Suppressor macrophage (primary cell): ENCODE measurements at places on chromosomes 12 and 14.
A peak's percentile ranks its signal among the peaks of the same experiment; 100 is the strongest.

DNA sequence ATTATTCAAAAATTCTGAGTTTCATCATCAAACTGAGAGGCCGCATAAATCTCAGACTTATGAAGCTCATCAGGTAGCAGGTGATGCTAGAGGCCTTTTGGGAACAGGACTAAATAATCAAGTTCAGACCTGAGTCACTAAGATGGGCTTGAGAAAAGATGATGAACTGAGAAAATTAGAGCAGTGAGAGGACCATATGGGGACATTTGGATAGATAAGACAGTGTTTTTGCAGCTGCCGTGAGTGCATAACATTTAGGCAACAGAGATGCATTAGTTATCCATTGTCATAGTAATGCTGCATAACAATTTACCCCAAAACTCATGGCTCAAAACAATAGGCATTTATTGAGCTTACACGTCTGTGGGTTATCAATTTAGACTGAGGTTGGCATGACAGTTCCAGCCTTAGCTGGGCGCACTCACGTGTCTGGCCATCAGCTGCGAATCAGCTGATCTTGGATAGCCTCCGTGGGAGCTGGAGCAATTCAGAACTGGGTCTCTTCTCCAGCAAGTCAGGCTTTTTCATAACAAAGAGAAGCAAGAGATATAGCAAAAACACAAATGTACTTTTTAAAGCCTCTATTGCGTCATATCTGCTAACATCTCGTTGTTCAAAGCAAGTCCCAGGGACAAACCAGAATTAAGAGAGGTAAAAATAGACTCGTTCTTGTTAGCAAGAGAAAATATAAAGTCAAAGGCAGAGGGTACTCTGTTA, 72.8 kb downstream of the CAPZA3 start:
- DNase-seq: peak; percentile 12

DNA sequence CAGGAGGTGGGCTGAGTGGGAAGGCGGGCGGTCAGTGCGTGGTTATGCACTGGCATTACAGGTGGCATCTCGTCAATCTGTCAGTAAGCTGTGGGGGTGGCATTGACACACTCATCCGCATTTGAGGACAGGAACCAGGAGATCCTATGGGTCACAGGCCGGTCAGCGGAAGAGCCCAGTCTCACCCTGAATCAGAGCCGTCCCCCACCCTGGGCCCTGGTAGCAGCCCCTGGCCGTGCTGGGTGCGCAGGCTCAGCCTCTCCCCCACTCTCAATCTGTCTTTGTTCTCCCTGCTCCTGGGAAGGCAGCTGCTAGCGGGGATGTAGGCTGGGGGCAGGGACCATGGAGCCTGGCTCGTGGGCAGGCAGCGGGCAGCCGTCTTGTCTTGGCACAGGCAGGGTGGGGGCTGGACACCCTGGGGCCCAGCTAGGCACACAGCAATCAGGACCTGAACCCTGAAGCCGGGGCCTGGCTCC, 5.1 kb downstream of the INF2 start:
- no peak for DNase-seq

DNA sequence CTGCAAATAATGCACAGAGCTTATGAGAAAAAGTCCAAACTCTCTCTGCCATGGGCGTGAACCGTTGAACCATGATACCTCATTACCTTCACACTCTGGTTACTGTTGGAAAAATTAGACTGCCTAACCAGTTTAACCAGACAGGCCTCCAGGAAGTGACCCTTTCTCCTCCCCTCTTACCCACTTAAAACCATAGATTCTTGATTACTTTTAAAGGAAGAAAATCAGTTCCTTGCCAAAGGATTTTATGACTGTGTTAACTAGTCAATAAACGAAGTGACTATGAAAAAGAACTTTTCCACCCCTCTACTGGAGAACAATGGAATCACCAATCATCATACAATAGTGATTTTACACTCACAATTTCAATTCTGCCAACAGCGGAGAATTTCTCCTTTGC, 254.0 kb upstream of the ATP2B1 start:
- DNase-seq: peak; percentile 30

DNA sequence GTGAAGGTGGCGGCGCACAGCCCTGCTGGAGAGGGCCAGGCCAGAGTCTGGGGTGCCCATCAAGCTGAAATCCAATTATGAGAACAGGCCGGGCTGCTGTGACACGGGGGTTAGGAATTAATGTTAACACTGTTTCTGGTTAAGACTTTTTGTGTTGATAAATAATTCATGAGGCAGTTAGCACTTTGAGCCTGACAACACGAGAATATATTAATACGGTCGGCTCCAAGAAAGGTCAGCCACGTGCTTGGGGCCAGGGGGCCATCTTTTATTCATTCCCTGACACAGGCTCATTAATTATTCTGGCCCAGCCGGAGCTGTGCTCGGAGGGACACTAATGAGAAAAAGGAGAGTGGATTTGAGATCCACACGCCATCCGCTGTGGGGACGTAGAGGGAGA, 45.1 kb downstream of the FBRSL1 start:
- DNase-seq: no peak

DNA sequence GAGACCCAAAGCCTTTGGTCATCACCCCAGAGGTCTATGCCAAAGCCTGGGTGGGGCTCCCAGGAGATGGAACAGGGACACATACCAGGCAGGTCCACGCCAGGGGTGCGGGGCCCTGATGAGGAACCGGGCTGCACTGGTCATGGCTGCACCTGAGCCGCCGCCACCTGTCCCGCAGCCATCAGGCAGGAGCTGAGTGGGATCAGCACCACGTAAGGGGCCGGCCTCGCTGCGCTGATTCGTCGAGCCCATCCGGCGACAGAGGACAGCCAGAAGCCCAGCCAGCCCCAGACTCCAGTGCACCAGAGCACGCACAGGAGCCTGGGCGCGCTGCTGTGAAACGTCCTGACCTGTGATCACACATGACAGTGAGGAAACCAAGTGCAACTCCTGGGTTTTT, 15.9 kb downstream of the DEGS2 start:
- no peak for DNase-seq
